Lower lobe of right lung (tissue), 2 donors: ENCODE measurements at places on chromosomes 2 and 18. TPM values are rescaled to one million over a fixed set of nuclear protein-coding genes. Genes with fewer than 3 reads are reported as not detected.

DNA sequence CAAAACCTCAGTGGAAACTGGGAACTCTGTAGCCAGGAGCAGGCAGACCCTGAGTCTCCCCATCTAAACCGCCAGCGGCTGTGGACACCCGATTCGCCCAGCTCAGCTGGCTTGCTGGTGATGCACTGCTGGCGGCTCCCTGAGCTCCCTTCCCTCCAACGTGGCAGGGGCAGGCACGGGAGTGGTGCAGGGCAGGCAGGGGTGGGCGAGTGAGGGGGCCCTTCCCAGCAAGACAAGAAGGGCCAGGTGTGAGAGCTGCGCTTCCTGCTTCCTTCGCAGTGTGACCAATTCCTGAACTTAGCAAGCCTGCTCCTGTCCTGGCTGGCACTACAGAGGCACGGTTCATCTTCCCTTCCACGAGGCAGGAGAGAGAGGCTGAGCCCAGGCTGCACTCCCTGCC lies 12.3 kb upstream of the SEMA4C start:
- DNase-seq = no peak
- no peak overlapping the region for H3K4me3 ChIP-seq
- peaks cover 20% of the 10 kb centered on the region for H3K4me1 ChIP-seq
- H3K27me3 ChIP-seq = no peaks in the 10 kb centered on the region
- H3K27ac ChIP-seq = no peak overlapping the region

DNA sequence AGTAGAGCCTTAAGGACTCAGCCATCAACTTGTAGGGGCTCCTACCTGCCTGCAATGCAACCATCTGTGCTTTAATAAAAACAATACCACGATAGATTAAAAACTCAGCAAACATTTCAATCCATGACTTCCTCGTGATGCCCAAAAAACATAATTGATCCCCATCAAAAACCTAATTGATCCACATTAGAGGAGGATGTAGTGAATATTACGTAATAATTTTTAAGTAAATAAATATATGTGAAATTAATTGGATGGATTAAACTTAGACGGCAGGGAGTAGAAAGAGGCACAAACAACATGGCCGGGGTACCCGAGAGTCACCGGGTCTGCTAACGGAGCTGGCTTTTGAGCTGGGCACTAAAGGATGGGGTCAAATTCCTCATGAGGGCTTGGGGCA lies 87.3 kb downstream of the ARL4C start:
- no peak for DNase-seq
- H3K4me3 ChIP-seq = no peak overlapping the region

ALLC gene
- total RNA-seq = not detected

DNA sequence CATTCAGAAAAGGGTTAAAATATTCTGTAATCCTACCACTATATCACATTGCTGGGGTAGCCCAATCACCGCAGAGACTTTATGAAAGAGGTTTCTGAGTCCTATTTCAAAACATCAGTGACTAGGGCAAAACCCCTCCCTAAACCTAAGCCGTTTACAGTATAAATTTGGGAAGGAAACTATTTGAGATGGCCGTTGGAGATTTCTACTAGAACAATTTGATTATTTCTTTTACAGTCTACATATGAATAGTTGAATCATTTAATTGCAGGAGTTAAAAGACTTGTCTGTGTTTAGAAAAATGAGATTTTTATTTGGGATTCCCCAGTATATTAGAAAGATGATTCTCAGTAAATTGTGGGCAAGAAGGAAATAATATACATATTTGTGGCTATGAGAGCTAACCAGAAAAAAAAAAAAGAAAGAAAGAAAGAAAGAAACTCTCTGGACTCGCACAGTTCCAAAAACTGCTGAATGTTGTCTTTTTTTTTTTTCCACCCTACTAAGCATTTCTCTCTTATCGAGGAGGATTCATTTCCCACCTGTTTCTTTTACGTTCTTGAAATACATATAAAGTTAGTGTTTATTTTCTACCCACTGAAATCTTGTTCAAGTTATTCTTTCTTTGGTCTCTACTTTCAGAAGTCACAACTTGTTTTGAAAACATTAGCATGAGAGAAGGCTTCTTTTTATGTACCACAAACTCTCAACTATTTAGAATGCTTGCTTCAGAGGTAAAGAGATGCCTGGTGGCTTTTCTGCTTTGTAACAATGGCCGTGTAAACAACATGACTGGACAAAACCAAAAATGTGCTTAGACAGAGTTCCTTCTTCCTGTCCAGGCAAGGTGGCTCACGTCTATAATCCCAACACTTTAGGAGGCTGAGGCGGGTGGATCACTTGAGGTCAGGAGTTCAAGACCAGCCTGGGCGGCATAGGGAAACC lies 65.9 kb downstream of the BCL2 start:
- H3K27me3 ChIP-seq = no peaks in the 10 kb centered on the region
- H3K36me3 ChIP-seq = no peaks in the 10 kb centered on the region
- peak overlapping the region; percentile 26 for H3K27ac ChIP-seq
- H3K4me1 ChIP-seq = peaks cover 10% of the 10 kb centered on the region

NT5C1B gene
- not detected for total RNA-seq

PROKR1 gene
- not detected for total RNA-seq

SLC1A4 gene
- 9.7 TPM for total RNA-seq

GRCh38 chr18:48612917-48613316 lies 74.1 kb downstream of the CTIF start:
- no peaks in the 10 kb centered on the region for H3K36me3 ChIP-seq
- H3K4me3 ChIP-seq = no peak overlapping the region
- H3K27ac ChIP-seq = peak overlapping the region; percentile 1
- H3K27me3 ChIP-seq = no peaks in the 10 kb centered on the region

DNA sequence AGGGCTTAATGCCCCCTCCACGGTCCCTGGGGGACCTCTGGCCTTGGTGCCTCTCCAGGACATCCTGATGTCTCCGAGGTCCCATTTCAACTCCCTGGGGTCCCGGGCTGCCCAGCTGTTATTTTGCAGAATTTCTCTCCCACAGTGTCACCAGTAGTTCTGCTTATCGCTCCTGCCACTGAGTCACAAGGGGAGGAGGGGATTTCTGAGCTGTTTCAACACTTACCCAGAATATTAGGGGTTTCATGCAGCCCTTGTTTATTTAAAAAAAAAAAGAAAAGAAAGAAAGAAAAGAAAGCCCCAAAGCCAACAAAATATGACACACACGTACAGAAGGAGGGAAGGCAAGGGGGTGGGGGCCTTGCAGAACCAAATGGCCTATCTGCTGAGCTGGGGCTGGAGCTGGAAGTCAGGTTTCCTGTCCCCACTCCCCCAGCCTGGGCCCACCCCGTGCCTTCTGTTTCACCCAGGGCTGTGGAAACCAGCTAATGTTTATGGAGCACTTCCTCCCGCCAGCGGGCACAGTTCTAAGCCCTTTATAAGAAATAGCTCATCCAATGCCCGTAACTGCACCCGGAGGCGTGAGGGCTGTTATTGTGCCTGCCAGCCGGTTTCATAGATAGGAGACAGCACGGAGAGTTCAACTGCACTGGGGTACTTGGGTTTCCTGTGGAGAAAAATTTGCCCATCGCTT lies 8.4 kb upstream of the ARID5A start:
- H3K27me3 ChIP-seq = no peaks in the 10 kb centered on the region
- peak; percentile 75 for DNase-seq
- no peaks in the 10 kb centered on the region for H3K36me3 ChIP-seq
- peak overlapping the region; percentile 83 for H3K27ac ChIP-seq
- H3K4me3 ChIP-seq = peak overlapping the region; percentile 57

UPP2 gene
- total RNA-seq = not detected

DNA sequence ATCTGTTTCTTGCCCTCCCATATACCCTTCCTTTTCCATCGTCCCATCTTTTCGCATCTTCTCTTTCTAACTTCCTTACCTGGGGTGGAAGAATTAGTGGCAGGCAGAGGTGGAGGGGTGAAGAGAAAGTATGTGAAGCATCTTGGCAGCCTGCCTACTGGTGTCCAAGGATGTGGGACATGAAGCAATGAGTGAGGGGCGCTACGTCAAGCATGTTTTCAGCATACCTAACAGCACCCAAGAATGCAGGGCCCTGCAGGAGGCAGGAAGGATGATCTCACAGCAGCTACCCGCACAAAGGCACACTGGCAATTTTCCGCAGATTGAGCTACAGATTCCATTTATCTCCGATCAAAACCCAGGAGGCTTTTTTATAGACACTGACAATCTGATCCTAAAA lies 42.2 kb downstream of the METTL4 start:
- H3K27me3 ChIP-seq = no peaks in the 10 kb centered on the region
- no peak overlapping the region for H3K27ac ChIP-seq
- no peak overlapping the region for H3K4me3 ChIP-seq
- DNase-seq = no peak

DNA sequence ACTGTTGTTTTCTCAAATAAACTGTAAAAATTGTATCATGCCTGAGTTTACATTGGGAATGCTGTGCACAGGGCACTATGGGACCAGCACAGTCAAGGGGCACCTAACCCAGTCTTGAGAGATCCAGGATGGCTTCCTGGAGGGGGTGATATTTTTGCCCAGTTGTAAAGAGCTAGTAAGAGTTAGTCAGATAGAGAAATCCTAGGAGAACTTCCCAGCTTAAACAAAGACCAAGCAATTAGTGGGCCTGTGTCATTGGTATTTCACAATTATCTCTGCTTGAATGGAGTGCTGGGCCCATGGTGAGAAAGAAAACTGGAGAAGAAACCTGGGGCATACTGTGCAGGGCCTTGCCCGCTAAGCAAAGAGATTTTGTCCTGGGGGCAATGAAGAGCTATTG lies 12.2 kb downstream of the XDH start:
- no peaks in the 10 kb centered on the region for H3K4me1 ChIP-seq

CYP26B1 gene
- total RNA-seq = 2.5 TPM

TUBA3E gene
- total RNA-seq = not detected

DNA sequence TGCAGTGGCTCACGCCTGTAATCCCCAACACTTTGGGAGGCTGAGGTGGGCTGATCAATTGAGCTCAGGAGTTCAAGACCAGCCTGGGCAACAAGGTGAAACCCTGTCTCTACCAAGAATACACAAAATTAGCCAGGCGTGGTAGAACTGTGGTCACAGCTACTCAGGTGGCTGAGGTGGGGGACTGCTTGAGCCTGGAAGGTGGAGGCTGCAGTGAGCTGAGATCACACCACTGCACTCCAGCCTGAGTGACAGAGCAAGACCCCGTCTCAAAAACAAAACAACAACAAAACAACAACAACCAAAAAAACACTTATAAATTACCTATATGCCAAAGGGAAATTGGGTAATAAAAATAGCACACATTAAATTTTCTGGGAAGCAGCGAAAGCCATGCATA lies 141.6 kb downstream of the HDAC4 start:
- no peak overlapping the region for H3K4me3 ChIP-seq
- DNase-seq = no peak
- peaks cover 44% of the 10 kb centered on the region for H3K4me1 ChIP-seq
- peak overlapping the region; percentile 66 for H3K27ac ChIP-seq
- H3K36me3 ChIP-seq = no peaks in the 10 kb centered on the region

DNA sequence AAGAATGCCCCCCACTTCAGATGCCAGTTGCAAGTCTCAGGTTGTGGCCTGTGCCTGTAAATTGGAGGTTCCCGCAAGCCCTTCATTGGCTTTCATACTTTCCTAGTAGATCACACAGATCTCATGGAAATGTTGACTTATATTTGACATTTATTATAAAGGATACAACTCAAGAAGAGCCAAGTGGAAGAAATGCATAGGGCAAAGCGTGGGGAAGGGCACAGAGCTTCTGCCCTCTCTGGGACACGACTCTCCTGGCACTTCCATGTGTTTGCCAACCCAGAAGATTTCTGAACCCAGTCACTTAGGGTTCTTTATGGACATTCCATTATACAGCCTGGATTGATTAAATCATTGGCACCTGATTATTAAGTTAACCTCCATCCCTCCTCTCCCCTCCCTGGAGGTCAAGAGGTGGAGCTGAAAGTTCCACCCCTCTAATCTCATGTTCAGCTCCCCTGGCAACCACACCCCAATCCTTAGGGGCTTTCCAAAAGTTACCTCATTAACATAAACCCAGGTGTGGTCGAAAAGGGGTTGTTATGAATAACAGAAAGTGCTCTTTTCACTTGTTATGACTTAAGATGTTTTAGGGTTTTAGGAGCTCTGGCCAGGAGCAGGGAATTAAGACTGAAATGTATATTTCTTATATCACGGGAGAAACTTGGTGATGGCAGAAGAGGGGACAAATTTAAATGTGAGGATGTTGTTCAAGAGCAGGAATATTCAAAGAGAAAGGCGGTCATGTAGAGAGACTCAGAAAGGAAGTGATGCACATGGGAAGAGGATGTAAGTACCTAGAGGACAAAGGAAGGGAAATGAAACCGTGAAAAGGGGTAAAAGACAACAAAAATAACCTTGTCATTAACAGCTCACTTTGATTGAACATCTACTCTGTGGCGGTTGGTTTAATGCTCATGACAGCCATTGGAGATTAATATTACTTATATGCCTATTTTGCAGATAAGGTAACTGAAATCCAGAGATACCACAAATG lies 31.8 kb downstream of the SP100 start:
- H3K27ac ChIP-seq = peak overlapping the region; percentile 25
- DNase-seq = no peak
- peaks cover 99% of the 10 kb centered on the region for H3K36me3 ChIP-seq
